AML-193 (cell line): ENCODE measurements at places on chromosomes 3 and 15.

- no peak for DNase-seq
Observed at GRCh38 chr3:152126260-152126659, 142.5 kb upstream of the MBNL1 start.

GRCh38 chr15:55819397-55820034, 76.6 kb upstream of the PRTG start:
- no peak for DNase-seq

DNA sequence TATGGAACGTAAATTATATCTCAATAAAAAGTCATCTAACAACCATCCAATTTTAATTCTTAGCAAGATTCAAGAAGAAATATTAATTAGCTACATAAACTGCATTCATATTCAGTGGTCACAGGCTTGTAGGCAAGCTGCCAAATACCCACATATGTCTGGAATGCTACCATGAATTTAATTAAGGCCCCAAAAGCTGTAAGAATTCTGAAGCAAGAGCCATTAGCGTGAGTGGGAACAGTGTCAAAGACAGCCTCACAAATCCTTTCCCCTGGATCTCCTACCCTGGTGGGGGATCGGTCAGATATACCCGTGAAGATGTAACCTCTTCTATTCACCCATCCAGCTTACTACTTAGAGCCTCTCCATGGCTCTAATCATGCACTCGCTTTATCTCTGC, 40.0 kb downstream of the ATG7 start:
- no peak for DNase-seq

- DNase-seq = no peak
Observed at GRCh38 chr3:180135101-180135500, 98.4 kb upstream of the PEX5L start.

DNA sequence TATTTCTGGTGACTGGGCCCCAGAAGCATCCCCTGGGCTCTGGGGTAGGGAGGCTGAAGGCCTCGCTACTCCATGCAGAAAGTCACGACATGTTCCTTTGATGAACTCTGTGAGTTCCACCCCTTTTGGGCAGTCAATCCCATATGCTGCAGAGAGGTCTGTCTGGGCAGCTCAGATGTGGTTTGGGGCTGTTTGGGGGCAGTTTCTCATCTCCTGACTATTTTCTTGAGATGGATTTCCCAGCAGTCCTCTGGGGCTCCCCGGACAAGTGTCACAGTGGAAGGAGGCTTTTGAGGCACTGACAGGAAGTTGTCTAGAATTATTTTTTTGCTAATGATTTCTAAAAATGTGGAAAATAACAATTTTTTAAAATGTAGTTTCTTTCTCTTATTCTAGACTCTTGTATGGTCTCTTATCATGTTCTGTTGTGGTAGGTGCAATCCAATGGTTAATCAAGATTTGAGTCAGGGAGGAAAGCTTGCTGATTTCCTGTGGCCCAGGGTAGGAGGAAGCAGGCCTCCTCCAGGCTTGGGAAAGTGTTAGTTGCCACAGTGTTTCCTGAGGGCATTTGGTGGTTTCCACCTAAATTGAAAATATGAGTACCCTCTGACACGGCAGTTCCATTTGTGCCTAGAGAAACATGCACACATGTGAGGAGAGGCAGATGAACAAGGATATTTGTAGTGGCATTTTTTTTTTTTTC, 19.9 kb upstream of the TATDN2 start:
- peak; percentile 96 for DNase-seq

DNA sequence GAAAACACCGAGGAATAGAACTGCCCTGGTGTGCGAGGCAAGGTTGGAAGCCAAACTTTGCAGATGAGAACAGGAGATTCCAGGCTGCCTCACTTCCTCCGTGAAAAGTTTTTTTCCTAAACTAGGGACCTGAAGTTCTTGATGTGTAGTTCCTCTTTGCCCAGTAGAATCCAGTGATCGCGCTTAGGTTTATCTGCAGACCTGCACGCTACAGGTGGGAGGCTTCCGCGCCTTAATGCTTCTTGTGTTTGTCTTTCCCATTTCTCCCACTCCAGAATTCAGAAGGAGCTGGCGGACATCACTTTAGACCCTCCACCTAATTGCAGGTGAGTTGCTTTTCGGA, 5.4 kb downstream of the UBE2E1 start:
- DNase-seq = no peak

DNA sequence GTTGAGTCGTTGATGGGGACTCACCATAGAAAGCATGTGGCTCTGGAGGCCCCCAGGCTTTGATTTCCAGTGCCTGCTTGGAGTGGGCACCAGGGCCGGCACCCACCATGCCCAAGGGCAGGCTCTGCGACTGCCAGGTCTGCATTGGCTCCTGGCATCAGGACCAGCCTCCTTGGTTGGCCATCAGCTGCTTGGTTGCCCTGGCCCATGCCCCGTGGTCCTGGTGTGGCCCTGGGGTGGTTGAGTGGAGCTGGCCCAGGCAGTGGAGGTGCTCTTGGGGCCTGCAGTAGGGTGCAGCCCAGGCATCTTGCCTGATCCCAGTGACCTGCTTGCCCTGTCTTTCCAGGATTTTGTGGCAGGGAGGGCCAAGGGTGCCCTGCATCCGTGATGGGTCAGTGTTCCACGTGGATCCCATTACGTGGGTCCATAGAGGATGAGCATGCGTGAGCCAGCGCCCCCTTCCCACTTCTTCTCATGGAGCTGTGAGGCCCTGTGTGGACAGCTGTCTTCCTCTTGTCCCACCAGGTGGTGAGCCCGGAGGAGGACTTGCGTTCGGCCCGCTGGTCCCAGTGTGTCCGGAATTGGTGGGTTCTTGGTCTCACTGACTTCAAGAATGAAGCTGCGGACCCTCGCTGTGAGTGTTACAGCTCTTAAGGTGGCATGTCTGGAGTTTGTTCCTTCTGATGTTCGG, 187.0 kb downstream of the UBE3A start:
- no peak for DNase-seq

DNA sequence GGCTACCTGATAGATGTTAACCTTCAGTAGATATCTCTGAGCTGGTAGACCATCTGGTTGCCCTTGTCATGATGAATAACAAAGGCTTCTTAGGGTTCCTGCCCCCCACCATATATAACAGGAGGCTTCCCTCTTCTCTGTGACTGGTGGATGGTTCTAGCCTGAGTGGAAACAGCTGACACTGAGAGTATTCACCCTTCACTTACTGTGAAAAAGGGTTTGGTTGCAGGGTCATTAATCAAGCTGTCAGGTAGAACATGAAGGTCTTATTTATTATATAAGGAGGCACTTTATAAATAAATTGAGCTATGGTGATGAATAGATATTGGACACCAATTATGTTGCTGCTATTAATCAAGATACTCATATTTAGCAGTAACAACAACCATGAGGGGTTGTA, 58.6 kb downstream of the CACNA2D3 start:
- DNase-seq = no peak

DNA sequence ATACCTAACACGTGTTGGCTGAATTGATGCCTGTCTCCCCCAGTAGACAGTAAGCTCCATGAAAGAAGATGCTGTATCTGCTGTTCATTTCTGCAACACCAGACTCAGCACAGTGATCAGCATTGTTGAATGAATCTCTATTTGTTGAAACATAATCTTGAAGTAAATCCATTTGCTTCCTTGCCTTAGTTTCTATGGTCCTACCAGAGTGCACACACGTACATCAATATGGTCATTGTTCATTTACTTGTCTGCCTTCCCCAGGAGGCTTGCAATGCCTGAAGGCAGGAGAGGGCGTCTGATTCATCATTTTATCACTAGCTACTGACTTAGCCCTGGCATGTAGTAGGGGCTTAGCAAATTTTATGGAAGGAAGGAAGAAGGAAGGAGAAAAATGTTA, 19.2 kb downstream of the RBP2 start:
- no peak for DNase-seq

DNA sequence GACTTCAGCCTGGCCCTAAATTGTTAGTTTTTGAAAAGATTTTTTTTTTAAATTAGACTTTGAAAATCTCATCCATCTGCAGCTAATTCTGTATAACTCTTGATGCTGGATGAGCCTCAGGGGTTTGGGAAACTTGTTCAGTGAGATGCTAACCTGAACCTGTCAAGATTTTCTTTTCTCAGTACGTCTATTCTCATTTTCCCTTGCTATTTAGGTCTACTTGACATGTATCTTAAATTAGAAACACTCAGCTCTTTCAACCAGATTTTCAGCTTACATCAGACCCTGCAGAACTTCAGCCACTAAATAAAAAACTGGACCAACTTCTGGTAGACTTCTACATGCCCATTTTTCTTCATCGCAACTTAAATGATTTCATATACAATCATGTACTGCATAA, 61.4 kb downstream of the MFSD1 start:
- no peak for DNase-seq

- no peak for DNase-seq
Observed at GRCh38 chr15:43230640-43231115, 9.9 kb upstream of the EPB42 start.

GRCh38 chr3:129040039-129040336, 20.6 kb upstream of the GP9 start:
- DNase-seq = no peak

- no peak for DNase-seq
Observed at GRCh38 chr3:189419038-189419437, 212.2 kb upstream of the TP63 start.

GRCh38 chr3:51434746-51435327, 43.8 kb downstream of the RBM15B start:
- peak; percentile 74 for DNase-seq

DNA sequence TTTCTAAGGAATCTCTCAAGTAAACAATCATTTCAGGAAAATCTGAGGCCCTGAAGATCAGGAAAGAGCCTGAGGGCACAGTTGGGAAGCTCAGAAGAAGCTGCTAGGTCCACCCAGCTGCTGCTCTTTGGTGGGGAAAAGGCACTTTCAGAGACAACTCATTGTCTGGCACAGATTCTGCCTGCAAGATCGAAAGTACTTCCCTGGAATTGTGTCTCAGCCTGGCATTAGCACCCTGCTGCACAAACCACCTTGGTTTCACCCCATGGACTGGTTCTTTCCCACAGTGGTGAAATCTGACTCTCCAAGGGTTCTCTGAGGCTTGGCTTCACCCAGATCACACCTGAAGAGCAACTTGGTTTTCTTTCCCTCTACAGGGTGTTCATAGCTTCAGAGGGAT, 18.7 kb downstream of the THRB start:
- DNase-seq = no peak

DNA sequence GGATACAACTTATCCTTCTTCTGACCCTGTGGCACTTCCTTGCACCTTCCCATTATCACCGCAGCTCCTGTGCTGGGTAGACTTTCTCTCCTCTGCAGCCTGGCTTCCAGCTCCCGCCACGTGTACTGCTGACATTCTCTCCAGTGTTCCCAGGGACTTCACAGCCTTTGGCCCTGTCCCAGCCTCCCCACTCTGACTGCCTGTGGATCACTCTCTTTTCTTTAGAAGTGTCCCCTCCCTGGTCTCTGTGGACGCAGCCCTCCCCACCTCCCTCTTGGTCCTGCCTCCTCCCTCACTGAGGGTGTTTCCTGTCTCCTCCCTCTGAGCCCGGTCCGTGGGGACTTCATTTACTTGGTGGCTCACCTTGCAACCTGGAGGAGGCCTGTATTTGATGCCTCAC, 17.4 kb downstream of the PDIA5 start:
- no peak for DNase-seq

- DNase-seq = no peak
Observed at GRCh38 chr3:67943546-67943945, 289.1 kb upstream of the SUCLG2 start.

GRCh38 chr15:89809787-89810148, 4.9 kb downstream of the ANPEP start:
- DNase-seq = no peak

DNA sequence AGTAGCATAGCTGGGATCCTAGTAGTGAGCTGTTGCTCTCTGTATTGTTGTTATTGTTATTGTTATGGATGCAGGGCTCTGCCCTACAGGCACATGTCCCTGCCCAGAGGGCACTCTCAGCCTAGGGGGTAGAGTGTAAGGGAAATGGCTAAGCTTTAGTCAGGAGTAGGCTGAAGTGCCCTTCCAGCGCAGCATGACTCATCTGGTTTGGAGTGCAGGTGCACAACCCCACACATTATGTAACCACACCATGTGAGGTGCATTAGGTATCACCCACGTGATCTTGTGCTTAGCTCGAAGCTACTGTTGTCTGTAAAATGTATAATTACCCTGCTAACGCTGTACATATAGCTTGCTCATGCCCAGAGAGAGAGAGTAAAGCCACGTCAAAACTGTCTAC, 48.3 kb upstream of the TIPARP start:
- DNase-seq = no peak

- DNase-seq = no peak
Observed at GRCh38 chr15:27545494-27546255, 553.4 kb downstream of the OCA2 start.

- DNase-seq = no peak
Observed at GRCh38 chr15:45854455-45855202, 219.8 kb downstream of the SQOR start.

DNA sequence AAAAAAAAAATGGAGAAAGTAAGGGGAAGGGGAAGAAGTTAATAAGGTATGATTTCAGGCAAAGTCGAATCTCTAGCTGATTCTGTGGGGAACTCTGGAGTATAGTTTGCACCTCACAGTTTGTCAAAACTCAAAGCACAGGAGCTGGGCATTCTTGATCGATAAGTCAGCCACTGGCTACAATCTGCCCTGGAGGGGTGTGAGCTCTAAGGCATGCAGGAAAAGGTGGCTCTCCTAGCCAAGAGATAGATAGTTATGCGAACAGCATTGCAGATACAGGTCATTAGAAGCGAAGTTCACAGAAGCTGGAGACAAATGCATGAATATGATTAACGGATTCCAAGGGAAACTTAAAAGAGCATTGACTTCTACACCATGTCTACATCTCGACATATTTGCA, 952.6 kb downstream of the AGBL1 start:
- DNase-seq = no peak

- DNase-seq = no peak
Observed at GRCh38 chr3:47954567-47954966, 61.6 kb downstream of the MAP4 start.

GRCh38 chr3:78801926-78802561, 965.8 kb downstream of the ROBO1 start:
- no peak for DNase-seq

- no peak for DNase-seq
Observed at GRCh38 chr3:59430341-59430740, 380.5 kb upstream of the CFAP20DC start.

DNA sequence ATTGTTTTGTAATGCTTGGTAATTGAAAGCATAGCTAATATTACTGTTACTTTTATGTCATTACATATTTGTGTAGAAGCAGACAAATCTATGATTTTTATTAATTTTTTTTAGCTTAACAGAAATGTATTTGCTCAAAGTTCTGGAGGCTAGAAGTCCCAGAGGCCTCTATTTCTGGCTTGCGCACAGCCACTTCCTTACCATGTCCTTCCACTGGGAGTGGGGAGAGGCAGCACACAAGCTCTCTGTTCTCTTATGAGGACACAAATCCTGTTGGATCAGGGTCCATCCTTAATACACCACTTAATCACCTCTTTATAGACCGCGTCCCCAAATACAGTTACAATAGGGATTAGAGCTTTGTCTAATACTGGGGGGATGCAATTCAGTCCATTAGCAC, 1061.4 kb downstream of the OTOL1 start:
- no peak for DNase-seq

GRCh38 chr3:172687501-172687900, 23.4 kb downstream of the NCEH1 start:
- DNase-seq = no peak
